Uterus (tissue), 4 donors: ENCODE measurements at places on chromosomes 16 and 17.

- no peak for DNase-seq
These were observed 15.4 kb upstream of the ZC3H18 start for GRCh38 chr16:88554711-88555264.

- DNase-seq = no peak
These were observed 5.5 kb downstream of the GALK1 start for GRCh38 chr17:75759457-75759856.

DNA sequence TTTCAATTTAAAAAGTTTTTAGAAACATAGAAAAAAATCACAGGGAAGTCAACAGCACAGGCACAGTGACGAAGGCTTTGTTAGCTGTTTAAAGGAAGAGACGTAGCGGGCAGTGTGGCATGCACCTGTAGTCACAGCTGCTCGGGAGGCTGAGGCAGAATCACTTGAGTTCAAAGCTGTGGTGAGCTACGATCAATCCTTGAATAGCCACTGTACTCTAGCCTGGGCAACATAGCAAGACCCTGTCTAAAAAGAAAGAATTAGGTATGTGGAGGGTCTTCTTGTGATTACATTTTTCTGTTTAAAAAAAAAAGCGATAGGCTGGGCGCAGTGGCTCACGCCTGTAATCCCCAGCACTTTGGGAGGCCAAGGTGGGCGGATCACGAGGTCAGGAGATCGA, 50.1 kb downstream of the FOXK2 start:
- no peak for DNase-seq

DNA sequence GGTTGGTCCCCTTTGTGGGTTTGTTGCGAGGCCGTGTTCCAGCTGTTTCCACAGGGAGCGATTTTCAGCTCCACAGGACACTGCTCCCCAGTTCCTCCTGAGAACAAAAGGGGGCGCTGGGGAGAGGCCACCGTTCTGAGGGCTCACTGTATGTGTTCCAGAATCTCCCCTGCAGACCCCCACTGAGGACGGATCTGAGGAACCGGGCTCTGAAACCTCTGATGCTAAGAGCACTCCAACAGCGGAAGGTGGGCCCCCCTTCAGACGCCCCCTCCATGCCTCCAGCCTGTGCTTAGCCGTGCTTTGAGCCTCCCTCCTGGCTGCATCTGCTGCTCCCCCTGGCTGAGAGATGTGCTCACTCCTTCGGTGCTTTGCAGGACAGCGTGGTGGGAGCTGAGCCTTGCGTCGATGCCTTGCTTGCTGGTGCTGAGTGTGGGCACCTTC, 27.3 kb upstream of the STH start:
- DNase-seq = no peak

DNA sequence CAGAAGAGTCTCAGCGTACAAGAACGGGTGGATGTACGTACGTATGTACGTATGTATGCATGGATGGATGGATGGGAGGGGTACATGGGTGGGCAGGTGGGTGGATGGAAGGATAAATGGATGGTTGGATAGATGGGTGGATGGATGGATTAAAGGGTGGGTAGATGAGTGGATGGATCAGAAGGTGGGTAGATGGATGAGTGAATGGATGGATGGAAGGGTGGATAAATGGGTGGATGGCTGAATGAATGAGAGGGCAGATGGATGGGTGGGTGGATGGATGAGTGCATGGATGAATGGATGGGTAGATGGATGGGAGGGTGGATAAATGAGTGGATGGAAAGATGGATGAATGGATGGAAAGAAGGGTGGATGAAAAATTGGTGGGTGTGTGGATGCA, 45.6 kb downstream of the ENGASE start:
- DNase-seq = no peak

- no peak for DNase-seq
These were observed 19.3 kb downstream of the ITGAL start for GRCh38 chr16:30491744-30492308.

DNA sequence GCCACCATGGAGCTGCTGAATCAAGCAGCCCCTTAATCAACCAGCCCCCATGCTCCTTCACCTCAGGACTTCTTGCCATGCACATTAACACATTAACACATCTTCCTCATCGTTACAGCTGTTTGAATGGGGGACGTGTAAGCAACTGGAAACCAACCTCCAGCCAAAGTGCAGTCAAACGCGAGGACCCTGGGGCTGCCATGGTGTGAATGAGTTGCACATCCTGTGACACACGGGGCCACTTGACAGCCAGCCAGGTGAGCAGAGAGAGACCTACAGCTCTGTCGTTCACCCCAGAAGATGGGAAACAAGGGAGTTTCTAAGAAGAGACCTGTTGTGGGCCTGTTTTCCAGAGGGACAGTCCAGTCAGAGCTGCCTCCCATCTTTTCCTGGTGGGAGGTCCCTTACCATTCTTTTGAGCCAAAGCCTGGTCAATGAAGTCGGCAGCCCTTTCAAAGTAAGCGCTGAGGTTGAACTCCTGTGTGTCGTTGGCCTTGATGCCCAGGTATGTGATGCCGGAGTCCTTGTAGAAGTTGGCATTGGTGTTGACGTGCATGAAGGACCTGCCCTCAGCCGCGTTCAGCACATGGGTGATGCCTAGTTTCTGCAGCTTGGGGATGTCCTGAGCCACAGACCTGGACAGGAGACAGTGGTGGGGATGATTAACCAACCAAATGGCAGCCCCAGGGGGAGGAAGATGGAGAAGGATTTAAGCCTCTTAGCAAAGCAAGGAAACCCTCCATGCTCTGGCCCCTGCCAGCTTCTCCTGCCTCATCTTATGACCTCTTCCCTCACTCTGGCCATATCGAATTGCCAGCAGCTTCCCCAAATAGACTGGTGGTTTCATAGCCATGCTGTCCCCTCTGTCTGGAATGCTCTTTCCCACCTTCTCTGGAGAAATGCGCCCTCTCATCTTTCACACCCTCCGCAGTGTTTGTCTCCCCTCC, 4.2 kb downstream of the DUSP3 start:
- DNase-seq = no peak

- no peak for DNase-seq
These were observed 67.9 kb downstream of the N4BP1 start for GRCh38 chr16:48542020-48542473.

GRCh38 chr17:48907713-48908046, 527 bp upstream of the UBE2Z start:
- no peak for DNase-seq

- DNase-seq = no peak
These were observed 11.3 kb downstream of the DNAAF1 start for GRCh38 chr16:84156342-84156784.

DNA sequence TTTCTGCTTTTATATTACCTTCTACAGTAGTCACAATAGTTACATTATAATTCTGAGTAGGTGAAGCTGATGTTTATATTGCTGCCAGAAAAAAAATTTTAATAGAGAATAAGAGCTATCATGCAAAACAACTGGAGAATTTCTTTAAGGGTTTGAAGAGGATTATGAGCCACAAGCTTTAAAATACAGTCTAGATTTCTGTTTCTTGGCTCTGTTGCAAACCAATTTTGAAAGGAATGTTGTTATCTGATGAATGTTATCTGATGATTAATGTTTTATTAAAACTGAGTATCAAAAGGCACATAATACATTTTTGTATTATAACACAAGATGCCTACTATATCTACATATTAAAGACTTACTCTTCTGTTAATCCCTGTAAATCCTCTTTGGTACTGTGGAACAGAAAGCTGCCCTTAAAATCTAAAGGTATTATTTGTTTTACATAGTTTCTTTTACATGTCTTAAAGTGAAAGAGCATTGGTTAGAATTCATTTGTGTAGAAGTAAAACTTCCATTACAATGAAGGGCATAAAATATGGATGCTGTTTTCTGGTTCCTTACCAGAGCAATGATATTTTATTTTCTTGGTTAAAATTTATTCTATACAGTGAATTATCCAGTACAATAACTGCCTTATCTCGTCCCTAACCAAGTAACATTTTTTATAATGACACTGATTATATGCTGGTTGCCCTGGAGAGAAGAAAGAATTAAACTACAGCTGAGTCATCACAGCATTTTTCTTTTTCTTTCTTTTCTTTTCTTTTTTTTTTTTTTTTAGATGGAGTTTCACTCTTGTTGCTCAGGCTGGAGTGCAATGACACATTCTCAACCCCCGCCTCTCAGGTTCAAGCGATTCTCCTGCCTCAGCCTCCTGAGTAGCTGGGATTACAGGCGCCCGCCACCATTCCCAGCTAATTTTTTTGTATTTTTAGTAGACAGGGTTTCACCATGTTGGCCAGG, 205.7 kb downstream of the TANC2 start:
- DNase-seq = no peak

DNA sequence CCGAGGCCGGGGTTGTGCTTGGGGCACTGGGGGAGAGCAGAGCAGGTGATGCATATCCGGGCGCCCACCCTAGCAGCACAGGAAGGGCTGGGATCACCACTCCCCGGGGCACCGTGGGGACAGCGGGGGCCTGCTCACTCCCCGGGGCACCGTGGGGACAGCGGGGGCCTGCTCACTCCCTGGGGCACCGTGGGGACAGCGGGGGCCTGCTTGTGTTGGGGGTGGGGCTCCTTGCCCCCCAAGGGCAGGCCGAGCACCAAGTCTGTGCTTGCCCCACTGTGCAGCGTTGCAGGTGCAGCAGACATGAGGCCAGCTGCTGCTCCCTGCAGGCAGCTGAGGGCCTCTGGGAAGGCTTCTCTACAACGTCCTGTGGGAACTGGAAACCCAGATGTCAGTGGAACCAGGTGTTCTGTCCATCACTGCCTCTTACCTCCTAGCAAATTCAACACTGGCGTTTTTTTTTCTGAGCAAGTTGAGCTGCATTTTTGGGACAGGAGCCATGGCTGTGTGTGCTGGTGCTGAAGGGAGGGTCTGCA, 25.0 kb upstream of the ZNF750 start:
- DNase-seq = no peak

DNA sequence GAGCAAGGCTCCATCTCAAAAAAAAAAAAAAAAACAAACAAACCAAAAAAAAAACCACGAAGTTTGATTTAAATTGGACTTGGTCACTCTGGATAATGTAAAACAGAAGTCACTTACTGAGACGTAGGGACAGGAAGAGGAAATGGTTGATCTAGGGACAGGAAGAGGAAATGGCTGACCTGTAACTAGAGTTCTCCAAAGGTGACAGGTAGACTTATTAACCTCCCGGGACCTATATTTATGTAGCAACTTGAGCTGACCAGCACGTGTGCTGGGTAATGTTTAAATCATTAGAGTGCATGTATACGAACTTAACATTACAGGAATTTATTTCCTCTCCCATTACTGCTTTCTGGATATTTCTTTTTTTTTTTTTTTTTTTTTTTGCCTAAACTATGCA, 81.5 kb upstream of the DHX40 start:
- DNase-seq = no peak

DNA sequence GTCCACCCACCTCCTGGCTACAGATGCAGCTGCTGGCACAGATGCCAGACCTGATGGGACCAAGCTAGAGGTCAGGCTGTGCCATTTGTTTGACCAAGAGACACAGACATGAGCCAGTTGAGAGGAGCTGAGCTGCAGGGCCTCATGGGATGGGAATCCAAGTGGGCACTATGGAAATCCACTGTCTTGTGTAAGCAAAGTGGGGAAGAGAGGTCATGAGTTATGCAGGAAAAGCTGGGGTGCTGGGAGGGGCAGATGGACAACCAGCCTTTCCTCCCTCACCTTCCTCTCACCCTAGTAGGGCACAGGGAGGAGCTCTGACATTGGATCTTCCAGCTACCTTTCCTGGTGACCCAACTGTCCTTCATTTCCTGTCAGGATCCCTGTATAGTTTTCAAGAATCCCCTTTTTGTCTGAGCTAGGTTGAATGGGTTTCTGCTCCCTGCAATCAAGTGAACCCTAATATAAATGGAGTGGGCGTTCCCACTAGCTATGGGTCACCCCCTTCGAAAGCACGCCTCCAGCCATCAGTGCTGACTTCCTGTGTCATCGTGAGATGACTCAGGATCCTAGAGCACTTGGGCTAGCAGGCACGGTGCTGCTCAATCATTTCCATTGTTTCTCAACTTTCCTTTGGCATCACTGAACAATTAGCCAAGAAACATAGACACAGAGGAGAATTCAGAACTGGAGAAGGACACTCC, 13.6 kb downstream of the ATPAF2 start:
- no peak for DNase-seq

DNA sequence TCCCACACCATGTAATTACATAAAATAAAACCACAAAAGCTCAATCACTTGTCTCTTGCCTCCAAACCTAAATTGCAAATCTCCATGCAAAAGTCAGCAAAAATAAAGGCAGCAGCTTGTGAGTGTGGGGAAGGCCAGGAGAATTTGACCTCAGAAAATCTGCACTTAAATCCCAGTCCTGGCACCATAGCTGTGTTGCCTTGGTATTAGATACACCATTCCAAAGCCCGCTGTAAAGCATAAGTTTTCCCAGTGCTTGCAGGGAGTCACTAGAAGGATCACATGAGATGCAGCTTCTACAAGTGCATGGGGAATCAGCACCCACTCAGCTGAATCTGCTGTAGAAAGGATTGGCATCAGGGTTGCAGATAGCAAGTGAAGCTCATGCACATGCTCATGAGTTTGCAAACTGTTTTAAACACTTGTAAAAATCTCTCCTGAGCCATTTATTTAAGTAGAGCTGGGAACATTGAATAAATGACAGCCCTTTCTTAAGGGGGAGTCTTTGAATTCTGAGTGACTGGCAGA, 495.0 kb upstream of the HSBP1 start:
- DNase-seq = no peak

- no peak for DNase-seq
These were observed 67.7 kb downstream of the CYLD start for GRCh38 chr16:50809561-50809960.

DNA sequence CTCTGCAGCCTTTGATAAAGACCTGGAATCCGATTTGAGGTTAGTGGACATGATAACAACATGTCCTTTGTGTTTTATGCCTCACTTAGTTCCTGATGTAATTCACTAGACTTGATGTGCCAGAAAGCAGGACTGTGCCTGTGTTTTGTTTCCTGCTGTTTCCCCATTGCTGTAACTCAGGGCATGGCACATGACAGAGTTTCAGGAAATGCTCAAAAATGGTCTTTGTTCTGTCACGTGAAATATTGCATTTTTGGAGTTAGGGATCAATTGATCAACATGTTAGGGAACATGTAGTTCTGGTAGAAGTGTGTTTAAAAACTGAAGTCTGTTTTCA, 32.8 kb downstream of the DHX38 start:
- no peak for DNase-seq

DNA sequence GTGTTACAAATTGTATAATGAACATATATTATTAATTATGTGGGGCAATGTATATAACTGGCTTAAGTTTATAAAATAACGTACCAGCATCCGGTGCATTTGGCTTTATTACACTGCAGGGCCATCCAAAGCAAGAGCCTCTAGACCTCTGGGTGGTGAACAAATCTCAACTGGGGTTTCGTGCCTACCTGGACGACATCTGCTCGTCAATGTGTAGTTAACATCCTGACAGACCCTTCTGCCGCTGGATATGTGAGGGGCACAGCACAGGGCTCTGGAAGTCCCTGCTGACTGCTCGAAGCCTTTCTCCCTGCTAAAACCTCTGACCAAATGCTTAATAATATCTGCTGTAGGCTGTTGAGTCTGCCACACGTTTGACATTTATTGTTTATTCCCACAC, 2.3 kb downstream of the TMEM186 start:
- no peak for DNase-seq

DNA sequence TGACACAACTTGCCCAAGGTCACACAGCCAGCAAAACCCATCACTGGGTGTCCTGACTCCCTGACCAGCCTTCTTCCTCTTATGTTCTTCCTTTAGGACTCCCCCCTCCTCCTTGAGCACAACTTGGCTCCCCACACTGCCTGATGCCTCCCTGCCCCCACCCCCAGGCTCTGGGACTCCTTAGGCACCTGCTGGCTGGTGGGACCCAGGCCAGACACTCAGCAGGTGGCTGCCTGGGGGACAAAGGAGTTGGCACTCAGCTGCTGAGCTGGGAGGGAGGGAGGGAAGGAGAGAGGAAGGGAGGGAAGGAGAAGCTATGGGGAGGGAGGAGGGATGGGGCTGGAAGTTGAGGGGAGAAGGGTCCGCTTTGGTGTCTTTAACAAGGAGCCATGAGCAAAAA, 8.0 kb downstream of the SEZ6 start:
- no peak for DNase-seq
